ENCODE measurements at places on chromosomes 3 and 15.

DNA sequence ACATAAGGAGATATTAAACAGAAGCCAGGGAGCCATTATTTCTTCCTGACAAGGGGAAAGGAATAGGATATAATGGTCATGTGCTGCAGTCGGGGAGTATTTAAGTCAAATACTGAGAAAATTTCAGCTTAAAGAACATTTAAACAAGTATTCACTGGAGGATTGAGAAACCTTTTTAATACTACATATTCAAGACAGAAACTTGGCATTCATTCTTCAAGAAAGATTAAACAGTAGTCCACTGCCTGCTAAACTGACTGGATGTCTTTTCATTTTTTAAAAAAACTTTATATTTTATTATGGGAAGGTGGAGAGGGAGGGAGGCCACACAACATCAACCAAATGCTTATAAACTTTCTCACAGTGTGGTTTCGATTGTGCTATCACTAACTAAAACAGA lies 107.4 kb upstream of the CBLB start:
- DNase-seq: no peak

DNA sequence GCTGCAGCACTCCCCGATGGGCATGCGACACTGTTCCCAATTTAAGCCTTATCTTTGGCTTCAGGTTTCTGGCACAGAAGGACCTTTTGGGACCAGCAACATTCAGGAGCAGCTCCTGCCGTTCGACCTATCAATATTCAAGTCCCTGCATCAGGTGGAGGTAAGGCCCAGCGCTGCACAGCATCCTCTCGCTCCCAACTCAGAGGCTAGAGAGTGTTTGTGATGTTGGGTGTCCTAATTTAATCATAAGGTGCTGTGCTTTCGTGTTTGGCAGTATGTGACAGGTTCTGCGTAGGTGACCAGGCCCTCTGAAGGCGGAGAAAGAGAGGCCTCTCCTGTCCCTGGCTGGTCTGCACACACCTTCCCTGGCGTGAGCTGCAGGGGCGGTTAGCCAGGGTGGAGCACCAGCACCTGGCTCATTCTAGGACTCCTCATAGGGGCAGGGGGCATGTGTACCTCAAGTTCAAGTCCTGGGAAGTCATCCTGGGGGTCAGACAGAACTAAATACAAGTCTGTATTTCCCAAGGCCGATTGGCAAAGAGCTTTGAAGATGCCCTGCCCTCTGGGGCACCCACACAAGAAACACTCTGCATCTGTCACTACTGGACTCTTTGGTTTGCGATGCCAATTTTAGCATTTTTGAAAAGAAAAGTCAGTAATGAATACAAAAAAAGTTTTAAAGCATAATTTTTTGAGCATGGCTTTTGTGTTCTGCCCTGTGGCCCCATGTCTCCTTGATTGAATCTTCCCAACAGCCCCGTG lies 17.0 kb downstream of the NISCH start:
- DNase-seq: no peak

GRCh38 chr3:151351648-151352047 lies 22.3 kb upstream of the P2RY13 start:
- no peak for DNase-seq

GRCh38 chr3:173351886-173352285 lies 45.7 kb upstream of the NLGN1 start:
- no peak for DNase-seq
